A549 treated with GW870086 at 1 μM for 4 hours (cell line): ENCODE measurements at places on chromosomes 2 and 18. TPM values are rescaled to one million over a fixed set of nuclear protein-coding genes. Genes with fewer than 3 reads are reported as not detected.

SLC4A1AP gene
- 27.5 to 33.2 TPM (median 31.0 TPM) in 5 replicates for total RNA-seq

STEAP3 gene
- total RNA-seq: 52.3 to 66.5 TPM (median 62.4 TPM) in 5 replicates

EML6 gene
- 1.2 to 2.5 TPM (median 1.8 TPM) in 5 replicates for total RNA-seq

ELOA2 gene
- not detected in 5 replicates for total RNA-seq

ALPG gene
- 0.24 to 0.47 TPM (median 0.38 TPM) in 5 replicates for total RNA-seq
